ENCODE measurements at places on chromosomes 7 and 10.

DNA sequence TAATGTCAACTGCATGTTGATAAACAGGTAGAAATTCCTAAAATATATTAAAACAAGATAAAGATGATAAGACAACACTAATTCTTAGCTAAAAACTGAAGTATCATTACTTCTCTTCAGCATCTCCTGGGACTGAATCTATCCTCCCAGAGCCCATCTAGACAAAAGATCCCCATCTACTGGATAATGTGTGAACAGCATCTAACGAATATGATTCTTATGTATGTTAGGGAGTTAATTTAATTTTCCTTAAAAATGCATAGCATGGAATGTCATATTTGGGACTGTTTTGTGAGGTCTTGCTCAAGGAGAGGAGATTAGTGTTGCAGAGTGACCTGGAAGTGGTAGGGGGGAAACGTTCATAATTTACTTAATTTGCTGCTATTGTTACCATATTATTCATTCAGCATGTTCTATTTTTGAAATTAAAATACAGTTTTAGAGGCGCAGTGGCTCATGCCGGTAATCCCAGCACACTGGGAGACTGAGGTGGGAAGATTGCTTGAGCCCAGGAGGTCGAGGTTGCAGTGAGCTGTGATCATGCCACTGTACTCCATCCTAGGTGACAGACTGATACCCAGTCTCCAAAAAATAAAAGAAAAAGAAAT lies 305.1 kb upstream of the CSTF2T start:
- no peak for DNase-seq

DNA sequence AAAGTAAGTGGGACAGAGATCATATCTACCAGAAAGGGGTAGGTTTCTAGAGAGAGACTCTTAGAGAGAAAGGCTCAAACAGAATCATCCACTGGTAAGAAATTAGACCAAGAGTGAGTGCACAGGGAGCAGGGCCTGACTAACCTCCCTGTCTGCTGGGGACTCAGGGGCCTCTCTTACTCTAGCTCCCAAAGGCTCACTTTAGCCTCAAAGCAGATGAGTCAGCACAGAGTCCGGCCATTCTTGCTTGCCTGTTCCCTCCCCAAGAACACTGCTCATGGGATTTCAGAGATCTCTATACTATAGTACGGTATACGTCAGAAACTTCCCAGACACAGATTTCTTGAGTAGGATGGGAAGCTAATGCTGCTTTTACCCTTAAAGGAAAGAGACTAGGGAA lies 32.7 kb downstream of the RBM28 start:
- DNase-seq = no peak

- DNase-seq = no peak
Measured at GRCh38 chr10:6494442-6494819, 85.6 kb downstream of the PRKCQ start.

DNA sequence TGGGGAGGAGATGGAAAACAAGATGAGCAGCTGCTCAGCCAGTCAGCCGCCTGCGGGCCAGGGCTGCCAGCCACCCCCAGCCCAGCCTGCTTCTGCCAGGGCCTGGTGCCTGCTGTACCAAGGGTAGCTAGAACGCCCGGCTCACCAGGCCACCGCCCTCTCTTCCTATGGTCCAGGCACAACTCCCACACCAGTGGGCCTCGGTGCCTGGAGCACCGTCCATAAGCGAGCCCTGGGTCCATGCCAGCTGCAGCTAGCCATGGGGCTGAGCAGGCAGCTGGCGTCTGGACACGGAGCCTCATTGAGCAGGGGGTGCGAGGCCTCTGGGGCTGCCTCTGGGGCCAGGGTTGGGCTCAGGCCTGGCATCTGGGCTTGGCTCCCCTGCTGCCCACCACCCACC lies 8.5 kb upstream of the RABGEF1 start:
- no peak for DNase-seq

- DNase-seq = no peak
Measured at GRCh38 chr7:23285657-23286646, 13.2 kb upstream of the MALSU1 start.

DNA sequence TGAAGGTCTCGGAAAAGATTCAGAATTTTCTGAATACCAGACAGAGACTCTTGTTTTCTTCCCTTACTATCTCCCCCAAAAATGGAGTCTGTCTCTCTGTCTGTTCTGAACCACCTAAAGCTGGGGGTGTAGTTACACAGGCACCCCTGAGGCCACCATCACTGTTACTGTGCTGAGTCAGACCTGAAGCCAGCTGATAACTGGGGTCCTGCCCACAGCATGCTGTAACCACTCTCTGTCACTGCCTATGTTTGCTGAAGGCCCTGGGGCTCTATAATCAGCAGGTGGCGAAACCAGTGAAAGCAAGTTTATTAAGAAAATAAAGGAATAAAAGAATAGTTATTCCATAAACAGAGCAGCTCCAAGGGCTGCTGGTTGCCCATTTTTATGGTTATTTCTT lies 575.2 kb upstream of the POT1 start:
- DNase-seq = no peak

DNA sequence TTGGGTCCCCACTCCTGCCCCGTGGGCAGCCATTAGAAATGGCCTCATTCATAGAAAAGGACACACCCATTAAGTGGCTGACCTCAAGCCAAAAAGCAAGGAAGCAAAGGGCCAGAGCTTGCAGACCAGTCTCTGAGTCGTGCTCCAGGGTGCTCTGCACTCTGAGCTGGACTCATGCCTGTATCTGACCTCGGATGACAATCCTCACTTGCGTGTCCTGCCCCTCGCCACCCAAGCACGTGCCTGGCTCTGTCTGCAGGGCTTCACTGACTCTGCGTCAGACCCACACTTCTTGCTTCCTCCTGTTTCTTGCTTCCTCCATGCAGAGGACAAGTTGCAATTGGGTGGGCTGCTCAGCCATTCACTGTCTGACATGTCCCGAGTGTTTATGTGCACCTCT lies 138.8 kb downstream of the OAT start:
- no peak for DNase-seq

- DNase-seq = no peak
Measured at GRCh38 chr7:118855290-118855689, 630.8 kb downstream of the ANKRD7 start.

DNA sequence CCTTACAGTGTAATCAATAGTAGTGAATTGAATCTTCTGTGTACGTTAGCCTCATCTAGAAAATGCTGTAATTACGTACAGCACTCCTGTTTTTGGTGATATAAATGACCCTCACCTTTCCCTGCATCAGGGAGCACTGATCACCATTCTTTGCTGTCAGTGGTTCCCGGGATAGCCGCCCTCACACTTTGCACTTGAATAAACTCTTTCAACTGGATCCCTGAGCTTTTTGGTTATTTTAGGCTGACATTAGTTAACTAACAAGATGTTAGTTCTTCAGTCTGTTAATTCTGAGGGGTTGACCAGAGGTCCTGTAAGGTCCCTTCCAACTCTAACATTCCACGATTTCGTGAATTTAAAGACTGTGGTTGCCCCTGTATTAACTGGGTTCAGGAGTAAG lies 23.4 kb upstream of the ZC3HAV1 start:
- DNase-seq = no peak

GRCh38 chr10:76404531-76404930 lies 973.1 kb downstream of the LRMDA start:
- no peak for DNase-seq

- no peak for DNase-seq
Measured at GRCh38 chr10:11921800-11922392, 98.7 kb downstream of the PROSER2 start.

DNA sequence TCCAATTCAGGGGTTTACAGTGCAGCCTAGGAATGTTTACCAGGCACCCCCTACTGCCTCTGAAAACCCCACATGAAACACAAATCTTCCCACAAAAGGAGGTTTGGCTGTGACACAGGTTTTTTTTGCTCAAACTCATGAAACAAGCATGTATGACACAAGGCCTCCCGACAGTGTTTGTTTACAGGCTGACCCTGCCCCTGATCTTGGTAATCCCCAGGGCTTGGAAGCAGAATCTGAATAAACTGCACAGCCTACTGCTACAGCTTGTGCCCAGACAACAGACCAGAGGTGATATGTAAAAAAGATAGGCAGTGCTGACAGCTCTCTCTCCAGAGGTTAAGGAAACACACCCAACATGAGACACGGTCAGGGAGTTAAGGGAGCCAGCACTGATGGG lies 184.2 kb downstream of the KMT2E start:
- DNase-seq = peak; percentile 79

- no peak for DNase-seq
Measured at GRCh38 chr7:24574950-24575349, 1.7 kb downstream of the PALS2 start.

- no peak for DNase-seq
Measured at GRCh38 chr10:75472685-75473084, 41.3 kb downstream of the LRMDA start.

DNA sequence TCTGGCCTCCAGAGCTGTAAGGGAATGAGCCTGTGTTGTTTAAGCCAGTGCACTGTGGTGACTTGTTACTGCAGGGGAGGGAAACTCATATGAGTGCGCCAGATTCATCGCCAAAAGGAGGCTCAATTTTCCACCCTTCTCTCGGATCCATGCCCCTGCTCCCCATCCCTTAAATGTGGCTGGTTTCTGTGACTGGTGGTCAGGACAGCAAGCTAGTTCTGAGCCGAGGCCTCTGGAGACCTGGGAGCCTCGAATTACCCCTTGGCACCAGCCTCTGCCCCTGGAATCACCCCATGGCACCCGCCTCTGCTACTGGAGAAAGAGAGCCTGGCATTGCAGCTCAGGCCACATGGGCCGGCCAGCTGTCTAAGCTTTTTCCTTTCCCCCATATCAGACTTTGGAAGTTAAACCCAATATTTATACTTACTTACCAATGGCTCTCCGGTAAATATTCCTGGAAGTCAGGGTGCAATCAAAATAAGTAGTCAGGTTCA lies 39.9 kb upstream of the RBM33 start:
- DNase-seq = no peak

GRCh38 chr10:101840102-101840684 lies 3.4 kb downstream of the KCNIP2 start:
- DNase-seq = no peak

DNA sequence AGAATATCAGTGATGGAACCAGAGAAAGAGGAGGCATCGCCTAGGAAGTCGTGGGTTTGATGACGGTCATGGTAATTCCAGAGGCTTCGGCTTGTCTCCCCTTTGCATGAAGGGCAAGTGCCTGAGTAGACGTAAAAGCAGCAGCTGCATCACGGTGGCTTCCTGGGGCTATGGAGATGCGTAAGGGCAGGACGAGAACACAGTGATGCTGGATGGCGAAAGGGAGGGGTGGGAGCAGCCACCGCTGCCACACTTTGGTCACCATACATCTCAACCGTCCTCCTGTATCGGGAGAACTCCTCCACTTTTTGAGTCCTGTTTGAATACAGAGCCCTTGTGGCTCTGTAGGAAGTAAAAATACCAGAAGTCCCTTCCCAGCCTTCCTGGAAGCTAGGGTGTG lies 182.7 kb downstream of the ZMYND11 start:
- DNase-seq = peak; percentile 24

DNA sequence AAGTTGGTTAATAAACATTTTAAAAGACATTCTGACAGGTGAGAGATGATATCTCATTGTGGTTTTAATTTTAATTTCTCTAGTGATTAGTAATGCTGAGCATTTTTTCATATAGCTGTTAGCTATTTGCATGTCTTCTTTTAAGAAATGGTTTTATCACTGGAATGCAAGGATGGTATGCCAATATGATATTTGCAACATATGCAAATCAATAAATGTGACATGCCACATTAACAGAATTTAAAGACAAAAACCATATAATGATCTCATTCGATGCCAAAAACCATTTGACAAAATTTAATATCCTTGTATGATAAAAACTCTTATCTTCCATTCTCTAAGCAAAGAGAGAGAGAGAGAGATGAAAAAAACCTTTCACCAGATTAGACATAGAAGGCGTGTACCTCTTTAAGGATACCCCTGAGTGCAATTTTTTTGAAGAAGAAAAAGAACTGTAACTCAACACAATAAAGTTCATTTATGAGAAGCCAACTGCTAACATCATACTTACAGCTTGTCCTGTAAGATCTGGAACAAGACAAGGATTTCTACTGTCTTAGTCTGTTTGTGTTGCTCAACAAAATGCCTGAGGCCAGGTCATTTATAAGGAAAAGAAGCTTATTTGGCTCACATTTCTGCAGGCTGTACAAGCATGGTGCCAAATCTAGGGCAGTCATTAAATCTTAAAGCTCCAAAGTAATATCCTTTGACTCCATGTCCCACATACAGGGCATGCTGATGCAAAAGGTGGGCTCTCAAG lies 39.7 kb upstream of the ZMYND11 start:
- no peak for DNase-seq

DNA sequence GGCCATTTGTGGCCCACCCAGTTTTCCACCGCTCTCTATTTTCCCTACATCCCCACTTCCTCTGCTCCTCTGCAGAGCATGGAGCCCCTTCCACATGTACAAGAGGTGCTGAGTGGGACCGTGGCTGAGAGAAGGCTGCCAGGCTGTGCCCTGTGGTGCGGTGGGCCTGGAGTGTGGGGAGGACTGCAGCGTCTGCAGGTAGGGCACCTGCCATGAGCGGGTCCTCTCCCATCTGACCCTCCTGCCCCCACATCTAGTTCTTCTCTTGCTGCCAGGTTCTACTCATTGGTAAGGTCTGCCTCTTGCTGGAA lies 145.6 kb upstream of the FAM20C start:
- DNase-seq = no peak

- peak; percentile 52 for DNase-seq
Measured at GRCh38 chr7:95609277-95609971, 13.1 kb upstream of the PDK4 start.

- no peak for DNase-seq
Measured at GRCh38 chr7:60017-60675, 132.2 kb upstream of the FAM20C start.

GRCh38 chr10:129494740-129495139 lies 27.7 kb downstream of the MGMT start:
- no peak for DNase-seq

- DNase-seq = no peak
Measured at GRCh38 chr10:125961743-125962142, 65.4 kb downstream of the FANK1 start.

DNA sequence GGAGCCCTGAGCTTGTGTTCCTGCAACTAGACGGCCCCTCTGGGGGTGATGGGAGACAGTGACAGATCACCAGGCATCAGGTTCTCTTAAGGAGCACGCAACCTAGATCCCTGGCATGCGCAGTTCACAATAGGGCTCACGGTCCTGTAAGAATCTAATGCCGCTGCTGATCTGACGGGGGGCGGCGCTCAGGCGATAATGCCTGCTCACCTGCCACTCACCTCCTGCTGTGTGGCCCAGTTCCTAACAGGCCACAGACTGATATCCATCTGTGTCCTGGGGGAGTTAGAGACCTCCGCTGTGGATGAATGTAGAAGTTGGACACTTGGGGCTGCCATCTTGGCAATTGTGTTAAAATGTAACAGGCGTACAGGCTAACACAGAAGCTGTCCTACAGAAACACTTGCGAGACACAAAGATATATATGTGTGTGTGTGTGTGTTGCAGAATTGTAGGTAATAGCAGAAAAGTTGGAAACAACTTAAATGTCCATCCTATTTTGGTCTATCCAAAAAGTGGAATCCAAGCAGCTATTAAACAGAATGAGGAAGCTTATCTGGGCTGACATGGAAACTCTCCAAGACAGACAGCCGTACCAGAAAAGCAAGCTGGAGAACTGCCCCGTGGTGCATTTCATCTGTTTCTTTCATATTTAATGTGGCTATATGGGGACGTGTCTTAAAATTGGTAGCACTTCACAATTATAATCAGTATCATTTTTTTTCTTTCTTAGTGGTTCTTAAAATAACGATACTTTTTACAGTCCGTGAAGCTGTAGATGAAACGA lies 82.8 kb downstream of the MKI67 start:
- no peak for DNase-seq
